ENCODE measurements at places on chromosomes 3 and 15. TPM values are rescaled to one million over a fixed set of nuclear protein-coding genes. Genes with fewer than 3 reads are reported as not detected.

DNA sequence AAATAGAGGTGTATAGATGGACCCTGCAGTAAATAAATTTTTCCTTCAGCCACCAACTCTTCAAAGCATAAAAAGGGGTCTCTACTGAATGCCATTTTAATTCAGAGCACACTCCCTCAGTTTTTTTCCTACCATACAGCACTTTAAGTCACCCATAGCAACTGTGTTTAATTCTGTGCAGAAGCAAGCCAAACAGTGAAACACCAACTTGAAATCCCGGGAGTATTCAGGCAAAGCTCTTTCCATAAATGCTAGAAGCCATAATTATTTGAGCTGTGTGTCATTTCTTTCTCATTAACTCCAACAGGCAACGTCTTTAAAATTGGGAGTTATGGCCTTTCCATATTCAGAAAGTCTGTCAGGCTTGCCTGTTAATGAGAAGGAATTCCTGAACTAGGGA, 562.1 kb downstream of the GRM7 start:
- DNase-seq, result no peak

DNA sequence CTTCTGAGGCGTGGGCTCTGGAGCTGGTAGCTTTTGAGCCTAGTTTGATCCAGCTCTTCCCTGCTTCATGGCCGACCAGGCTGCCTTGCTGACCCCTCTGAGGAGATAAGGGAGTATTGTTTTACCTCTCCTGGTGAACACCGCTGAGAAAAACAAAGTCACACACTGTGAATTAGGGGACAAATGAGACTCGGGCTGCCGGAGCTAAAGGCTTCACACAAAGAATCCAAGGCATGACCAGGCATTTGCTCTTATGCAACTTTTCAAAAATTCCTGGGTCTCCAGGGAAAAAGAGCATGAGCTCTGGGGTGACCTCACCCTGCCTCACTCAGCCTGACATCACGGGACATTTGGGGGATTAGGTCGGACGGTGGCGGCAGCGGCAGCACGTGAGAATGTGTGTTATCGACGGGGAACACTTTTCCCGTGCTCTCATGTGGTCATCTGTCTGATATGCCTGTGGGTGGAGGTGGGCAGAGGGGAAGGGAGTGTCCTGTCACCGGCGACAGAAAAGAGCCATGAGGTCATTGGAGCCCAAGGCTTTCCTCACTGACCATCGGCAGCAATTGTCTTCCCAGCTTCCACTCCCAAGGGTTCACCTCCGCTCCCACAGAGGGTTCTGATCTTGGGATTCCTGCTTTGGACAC, 61.0 kb downstream of the TMEM44 start:
- DNase-seq, result no peak

Gene CSTA
- 3.6 TPM for total RNA-seq

Gene MYL3
- 1.8 TPM for total RNA-seq

Gene CERS3
- not detected for total RNA-seq

DNA sequence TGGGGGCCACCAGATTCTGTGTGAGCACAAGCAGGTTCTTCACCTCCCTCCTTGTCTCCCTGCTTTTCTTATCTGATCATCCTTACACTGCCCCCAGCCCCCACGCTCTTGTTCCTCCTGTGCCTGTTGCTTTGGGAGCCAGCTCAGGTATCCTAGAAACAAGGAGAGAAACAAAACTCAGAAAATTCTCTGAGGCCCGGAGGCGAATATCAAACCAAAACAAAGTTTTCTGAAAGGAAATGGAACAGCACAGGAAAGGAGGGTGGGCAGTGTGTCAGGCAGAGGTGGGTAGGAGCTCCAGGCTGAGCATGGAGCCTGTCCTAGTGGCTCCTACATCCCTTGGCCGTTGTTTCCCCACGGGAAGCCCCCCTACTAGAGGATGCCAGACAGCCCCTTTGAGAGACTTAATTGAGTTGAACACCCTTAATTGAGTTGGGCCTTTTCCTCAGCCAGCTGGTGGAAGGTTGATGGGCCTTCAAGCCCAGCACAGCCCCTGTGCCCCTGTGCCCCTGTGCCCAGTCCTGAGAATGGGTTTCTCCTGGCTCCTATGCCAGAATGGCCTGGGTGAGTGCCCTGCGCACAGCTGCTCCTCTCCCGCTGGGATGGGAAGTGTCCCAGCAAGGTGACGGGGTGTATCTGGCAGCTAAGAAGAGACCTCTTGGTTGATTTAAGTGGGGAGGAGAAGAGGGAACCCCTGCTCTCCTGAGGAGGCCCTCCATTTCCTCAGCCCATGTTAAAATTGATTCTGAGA, 22.8 kb upstream of the JMJD7 start:
- no peak for DNase-seq

DNA sequence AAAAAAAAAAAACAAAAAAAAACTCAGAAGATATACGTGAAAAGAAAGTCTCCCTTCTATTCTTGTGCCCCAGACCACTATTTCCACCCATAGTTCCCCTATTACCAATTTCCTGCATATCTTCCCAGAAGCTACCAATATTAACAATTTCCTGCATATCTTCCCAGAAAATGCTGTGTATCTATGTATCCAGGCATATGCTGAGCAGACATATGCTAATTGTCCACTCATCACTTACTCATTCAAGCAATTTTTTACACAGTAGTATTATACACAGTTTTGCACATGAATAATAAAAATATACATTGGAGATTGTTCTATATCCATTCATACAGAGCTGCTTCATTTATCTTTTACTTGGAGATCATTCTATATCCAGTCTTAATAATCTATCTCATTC, 12.6 kb upstream of the SLMAP start:
- DNase-seq, result no peak

DNA sequence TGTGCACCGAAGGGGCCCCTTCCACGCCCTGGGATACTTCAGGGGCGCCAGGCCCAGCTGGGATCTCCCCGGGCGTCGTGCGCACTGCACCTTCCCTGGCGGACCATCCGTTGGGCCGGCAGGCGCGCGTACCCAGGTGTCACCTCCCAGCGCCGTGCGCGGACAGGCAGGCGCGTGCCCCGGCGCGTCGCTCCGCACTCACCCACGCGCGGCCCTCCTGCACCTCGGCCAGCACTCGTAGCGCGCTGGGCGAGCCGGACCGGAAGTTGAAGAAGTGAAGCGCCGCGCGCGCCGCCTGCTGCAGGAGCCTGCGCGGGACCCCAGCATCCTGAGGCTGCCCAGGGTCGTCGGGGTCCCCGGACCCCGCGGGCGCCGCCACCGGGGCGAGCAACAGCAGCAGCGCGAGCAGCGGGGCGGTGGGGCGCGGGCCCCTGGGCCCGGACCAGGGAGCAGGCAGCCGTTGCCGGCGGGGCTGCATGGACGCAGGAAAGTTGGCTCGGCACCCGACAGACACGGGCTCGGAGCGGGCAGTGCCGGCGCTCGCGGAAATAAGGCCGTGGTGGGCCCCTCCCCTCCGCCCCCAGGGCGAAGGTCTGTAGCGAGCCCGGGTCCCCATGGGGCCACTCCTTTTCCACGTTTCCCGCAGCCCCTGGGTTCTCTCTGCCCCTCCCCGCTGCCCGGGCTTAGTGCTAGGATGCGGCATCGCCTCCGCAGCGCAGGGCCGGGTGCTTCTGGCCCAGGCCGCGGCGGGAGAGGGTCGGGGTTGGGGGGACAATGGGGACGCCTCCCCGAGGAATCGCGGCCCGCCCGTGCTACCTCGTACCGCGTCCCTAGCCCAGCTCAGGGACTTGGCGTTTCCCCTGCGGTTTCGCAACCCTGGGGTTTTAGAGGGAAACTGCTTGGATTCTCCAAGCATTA, at the start of gene RARRES1:
RARRES1 (minus strand) TSS at position 520 of the 918 bp plus-strand sequence; CDS start at position 478, 42 bp downstream.
- DNase-seq, result peak; percentile 53

Gene ACP3
- 2.1 TPM for total RNA-seq

- DNase-seq, result no peak
These were observed 91.9 kb downstream of the PEAK1 start for GRCh38 chr15:77327844-77328529.

DNA sequence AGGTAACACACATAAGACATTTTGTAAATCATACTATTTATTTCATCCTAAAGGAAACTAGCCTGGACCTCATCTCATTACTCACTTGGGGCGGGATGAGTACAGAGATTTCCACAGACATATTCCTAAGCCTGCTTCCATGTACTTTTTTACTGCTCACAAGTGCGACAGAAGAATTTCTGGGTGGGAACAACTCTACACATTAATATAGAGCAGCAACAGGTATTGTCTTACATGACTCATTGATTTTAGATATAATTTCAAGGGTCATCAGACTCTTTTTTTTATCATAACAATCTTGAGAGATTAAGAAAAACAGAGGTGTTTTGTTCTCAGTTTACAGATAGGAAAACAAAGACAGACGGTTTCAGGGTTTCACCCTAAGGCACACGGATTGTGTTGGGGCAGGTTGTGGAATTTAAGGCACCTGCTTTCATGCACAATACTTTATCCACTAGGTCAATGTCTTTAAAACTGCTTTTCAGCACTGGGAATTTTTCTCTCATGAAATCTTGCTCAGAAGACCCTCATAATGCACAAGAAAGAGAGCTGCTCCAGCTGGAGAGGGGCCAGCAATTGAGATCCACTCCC, 186.7 kb upstream of the CDIN1 start:
- DNase-seq, result no peak

- DNase-seq, result no peak
These were observed 48.1 kb upstream of the PCSK6 start for GRCh38 chr15:101537483-101538080.

Gene GPR160
- 36.3 TPM for total RNA-seq

- no peak for DNase-seq
These were observed 272.4 kb upstream of the ROPN1 start for GRCh38 chr3:124264346-124264745.

- no peak for DNase-seq
These were observed 196.8 kb downstream of the PLCL2 start for GRCh38 chr3:17081520-17081919.

Measured in mucosa of gallbladder (tissue), 1 donor.